ENCODE measurements at places on chromosomes 11 and 22. TPM values are rescaled to one million over a fixed set of nuclear protein-coding genes. Genes with fewer than 3 reads are reported as not detected.

DNA sequence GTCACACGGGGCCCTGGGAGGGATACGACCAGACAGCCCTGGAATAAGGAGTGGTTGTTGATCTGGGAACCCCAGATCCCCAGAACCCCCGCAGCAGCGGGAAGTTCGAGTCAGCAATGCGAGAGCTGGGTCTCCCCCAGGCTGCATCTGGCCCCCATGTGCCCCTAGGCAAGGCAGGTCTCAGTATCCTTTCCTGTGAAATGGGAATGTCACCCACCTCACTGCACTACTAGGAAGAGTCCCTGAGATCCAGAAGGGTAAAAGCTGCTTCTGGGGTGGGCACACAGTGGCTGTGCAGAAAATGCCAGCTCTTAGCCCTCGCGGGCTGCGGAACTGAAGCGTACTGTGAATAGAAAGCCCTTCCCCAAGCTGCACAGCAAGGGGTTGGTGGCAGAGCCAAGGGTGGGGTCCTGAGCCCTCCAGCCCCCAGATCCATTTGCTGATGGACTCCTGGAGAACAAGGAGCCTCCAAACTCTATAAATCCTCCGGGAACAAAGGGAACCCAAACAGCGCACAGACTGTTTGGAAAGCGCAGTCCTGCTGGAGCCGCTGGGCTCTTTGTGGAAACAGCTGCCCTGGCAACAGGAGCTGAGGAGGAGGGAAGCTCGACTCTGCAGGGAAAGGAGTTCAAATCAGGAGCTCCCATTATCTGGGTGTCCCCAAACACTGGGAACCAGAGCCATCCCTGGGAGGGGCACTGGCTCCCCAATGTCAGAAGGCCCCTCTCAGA is 68.2 kb upstream of the SHISAL1 start:
- H3K27ac ChIP-seq = no peak overlapping the region
- no peaks in the 10 kb centered on the region for H3K36me3 ChIP-seq
- no peak overlapping the region for H3K4me3 ChIP-seq

DNA sequence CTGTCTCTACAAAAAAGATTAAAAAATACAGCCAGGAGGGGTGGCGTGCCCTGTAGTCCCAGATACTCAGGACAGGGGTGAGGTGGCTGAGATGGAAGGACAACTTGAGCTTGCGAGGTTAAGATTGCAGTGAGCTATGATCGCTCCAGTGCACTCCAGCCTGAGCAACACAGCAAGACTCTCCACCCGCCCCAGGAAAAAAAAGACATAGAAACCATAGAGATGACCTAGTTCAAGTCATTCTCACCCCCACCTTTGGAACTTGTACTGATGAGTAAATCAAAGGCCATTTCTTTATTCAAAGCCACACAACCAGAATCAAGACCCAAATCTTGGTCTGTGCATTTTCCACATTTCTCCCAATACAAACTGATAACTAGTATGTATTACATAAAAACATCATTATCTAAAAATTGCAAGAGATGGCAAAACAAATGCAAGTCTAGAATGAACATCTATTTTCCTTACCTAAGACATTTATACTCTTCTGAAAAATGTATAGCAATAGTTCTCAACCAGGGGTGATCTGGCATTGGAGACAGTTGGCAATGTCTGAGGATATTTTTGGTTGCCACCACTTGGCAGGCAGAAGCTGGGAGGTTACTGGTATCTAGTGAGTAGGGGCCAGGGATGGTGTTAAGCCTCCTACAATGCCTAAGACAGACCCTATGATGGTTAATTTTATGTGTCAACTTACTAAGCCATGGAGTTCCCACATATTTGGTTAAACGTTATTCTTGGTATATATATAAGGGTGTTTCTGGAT is 34.6 kb downstream of the LGR4 start:
- DNase-seq = no peak
- no peak overlapping the region for H3K4me3 ChIP-seq
- no peaks in the 10 kb centered on the region for H3K27me3 ChIP-seq
- H3K27ac ChIP-seq = no peak overlapping the region
- H3K36me3 ChIP-seq = no peaks in the 10 kb centered on the region

DNA sequence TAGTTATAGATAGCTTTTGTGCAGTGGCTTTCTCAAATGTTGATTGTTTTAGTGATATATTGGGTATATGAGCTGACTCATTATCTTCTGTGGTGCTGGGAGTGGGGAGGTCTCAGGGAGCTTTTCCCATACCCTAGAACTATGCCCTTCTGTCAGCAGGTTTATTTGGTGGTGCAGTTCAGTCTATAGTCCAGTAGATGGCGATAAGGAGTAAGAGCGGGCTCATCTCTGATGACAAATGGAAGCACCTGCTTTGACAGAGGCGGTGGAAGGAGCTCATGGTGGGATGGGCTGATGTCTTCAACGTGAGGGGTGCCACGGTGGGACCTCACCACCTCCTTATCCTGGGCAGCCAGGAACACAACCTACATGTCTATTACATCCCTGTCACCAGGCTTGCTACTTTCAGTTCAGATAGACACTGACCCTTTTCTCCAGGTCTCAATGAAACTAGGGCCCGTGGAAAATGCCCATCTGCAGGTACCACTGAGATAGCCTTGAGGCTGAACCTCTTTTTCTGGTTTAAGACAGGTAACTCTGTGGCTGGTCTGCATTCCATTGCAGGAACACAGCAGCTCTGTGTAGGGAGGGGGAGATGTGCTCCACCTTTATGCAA is 13.0 kb upstream of the OR6A2 start:
- H3K27ac ChIP-seq = no peak overlapping the region
- peaks cover 3% of the 10 kb centered on the region for H3K27me3 ChIP-seq
- H3K4me3 ChIP-seq = no peak overlapping the region
- DNase-seq = no peak
- no peaks in the 10 kb centered on the region for H3K36me3 ChIP-seq

- H3K27me3 ChIP-seq = no peaks in the 10 kb centered on the region
- H3K4me1 ChIP-seq = no peaks in the 10 kb centered on the region
- DNase-seq = no peak
- H3K36me3 ChIP-seq = no peaks in the 10 kb centered on the region
- H3K4me3 ChIP-seq = no peak overlapping the region
Measured at GRCh38 chr11:40037005-40037404, 1422.4 kb downstream of the LRRC4C start.

- no peak for DNase-seq
- no peaks in the 10 kb centered on the region for H3K4me1 ChIP-seq
- no peaks in the 10 kb centered on the region for H3K27me3 ChIP-seq
- H3K36me3 ChIP-seq = no peaks in the 10 kb centered on the region
- H3K27ac ChIP-seq = peak overlapping the region; percentile 52
- H3K4me3 ChIP-seq = no peak overlapping the region
Measured at GRCh38 chr22:19816372-19817119, 38.1 kb downstream of the GNB1L start.

GRCh38 chr22:19991395-19991644 is 25.3 kb downstream of the ARVCF start:
- no peaks in the 10 kb centered on the region for H3K36me3 ChIP-seq
- no peak for DNase-seq
- no peak overlapping the region for H3K4me3 ChIP-seq
- H3K27ac ChIP-seq = no peak overlapping the region
- H3K4me1 ChIP-seq = peaks cover 23% of the 10 kb centered on the region
- no peaks in the 10 kb centered on the region for H3K27me3 ChIP-seq

The CDHR5 gene
- total RNA-seq = not detected

DNA sequence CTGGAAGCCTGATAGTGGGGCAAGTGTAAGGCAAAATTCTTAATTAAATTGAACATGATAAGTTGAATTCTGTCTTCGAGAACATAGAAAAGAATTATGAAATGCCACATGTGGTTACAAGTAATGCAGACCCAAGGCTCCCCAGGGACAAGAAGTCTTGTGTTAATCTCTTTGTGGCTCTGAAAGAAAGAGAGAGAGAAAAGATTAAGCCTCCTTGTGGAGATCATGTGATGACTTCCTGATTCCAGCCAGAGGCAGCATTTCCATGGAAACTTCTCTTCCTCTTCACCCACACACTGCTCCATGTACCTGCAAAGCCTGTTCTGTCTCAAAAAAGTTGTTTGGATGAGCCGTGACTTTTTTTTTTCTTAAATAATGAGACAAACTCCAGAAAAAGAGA is 1.9 kb upstream of the TYR start:
- no peak for DNase-seq
- H3K27me3 ChIP-seq = no peaks in the 10 kb centered on the region
- H3K4me3 ChIP-seq = no peak overlapping the region
- no peak overlapping the region for H3K27ac ChIP-seq

The ACRV1 gene
- not detected for total RNA-seq

DNA sequence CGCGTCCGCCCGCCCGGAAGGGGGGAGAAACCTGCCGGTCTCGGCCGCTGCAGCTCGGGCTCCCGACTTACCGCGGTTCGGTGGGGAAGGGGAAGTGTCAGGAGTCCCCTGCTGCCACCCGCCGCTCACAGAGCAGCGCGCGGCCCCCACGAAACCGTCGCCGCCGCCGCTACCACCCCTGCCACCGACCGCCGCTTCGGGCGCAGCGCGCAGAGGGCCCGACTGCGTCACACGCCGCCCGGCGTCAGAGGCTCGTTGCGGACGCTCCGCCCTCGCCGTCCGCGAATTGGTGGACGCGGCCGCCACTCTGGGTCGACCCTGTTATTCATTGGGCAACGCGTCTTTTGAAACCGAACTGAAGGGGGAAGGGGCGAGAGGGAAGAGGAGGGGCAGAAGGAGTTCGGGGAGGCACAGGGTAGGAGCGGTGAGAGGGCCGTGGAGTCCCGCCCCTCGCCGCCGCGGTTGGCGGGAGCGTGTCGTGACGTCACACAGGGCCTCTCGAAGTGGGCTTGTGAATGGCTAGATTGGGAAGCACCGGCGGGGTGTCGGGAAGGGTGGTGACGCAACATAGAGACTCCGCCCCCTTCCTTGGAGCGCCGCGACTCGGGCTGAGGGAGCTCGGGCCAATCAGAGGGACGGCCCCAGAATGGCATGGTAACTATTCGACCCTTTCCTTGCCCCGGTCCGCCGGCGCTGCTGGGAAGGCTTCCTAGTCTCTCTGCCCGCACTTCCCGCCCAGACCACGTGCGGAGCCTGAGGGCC is at the start of gene NUP98:
TSS of gene NUP98 (minus strand) at position 226 of the 762 bp plus-strand sequence. CDS start 15,437 bp downstream, outside the sequence.
- H3K36me3 ChIP-seq = peaks cover under 1% of the 10 kb centered on the region
- no peaks in the 10 kb centered on the region for H3K27me3 ChIP-seq
- DNase-seq = peak; percentile 100
- peak within 1 kb of the TSS; percentile 97 for H3K27ac ChIP-seq
- peaks cover 33% of the 10 kb centered on the region for H3K4me1 ChIP-seq
- peak within 1 kb of the TSS; percentile 97 for H3K4me3 ChIP-seq

The PRRG4 gene
- total RNA-seq = 0.51 TPM

DNA sequence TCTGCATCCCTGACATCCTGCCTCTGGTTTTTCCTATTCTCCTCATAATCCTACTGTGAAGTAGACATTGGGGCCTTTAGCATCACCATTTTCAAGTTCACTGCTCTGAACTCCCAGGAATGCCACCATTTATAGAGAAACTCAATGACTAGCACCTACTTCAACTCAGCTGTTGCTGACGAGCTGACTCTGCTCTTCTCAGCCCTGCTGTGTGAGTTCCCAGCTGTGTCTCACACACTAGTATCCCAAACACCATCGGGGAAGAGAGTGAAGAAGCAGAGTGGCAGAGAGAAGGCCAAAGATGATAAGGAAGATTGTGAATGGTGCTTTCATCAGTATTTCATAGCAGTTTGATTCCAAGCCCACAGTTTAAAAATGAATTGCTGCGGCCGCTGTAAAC is 71.9 kb downstream of the PLEKHA7 start:
- H3K27me3 ChIP-seq = no peaks in the 10 kb centered on the region
- no peak overlapping the region for H3K4me3 ChIP-seq
- H3K4me1 ChIP-seq = no peaks in the 10 kb centered on the region
- no peaks in the 10 kb centered on the region for H3K36me3 ChIP-seq
- no peak for DNase-seq

- no peak overlapping the region for H3K4me3 ChIP-seq
- no peaks in the 10 kb centered on the region for H3K4me1 ChIP-seq
- no peak overlapping the region for H3K27ac ChIP-seq
- no peaks in the 10 kb centered on the region for H3K27me3 ChIP-seq
- DNase-seq = no peak
Measured at GRCh38 chr11:28759311-28759710, 651.1 kb downstream of the METTL15 start.

- no peaks in the 10 kb centered on the region for H3K27me3 ChIP-seq
- H3K4me1 ChIP-seq = no peaks in the 10 kb centered on the region
- no peak for DNase-seq
- H3K36me3 ChIP-seq = no peaks in the 10 kb centered on the region
Measured at GRCh38 chr11:72378704-72379383, 55.5 kb downstream of the CLPB start.

DNA sequence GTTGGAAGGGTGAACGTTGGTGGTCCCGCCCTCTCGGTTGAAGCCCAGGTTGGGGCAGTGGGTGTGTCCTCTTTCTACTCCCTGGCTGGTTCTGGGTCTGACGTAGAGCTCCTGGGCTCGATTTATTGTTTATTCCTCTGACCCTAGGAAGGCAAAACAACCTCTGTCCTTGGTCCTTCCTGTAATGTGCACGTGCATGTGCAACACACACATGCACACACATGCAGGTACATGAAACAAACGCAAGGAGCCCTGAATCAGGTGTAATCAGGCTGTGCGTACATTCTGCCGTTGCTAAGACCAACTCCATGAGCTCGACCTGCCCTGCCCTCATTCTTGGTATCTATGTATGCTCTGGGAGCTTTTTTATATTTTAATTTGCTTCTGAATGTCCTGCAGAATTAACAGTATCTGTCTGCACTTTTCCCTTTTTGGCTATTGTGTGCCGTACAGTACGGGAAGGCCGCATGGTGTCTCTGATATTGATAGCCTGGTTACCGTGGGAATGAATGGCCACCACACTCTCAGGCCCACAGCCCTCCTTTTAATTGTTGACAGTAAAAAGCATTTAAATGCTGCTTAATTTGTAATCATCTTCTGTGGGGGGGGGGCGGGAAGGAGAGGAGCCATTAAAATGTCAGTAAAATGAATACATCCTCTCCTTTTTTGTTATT is 66.0 kb upstream of the NNMT start:
- no peak overlapping the region for H3K4me3 ChIP-seq
- H3K36me3 ChIP-seq = no peaks in the 10 kb centered on the region
- no peak overlapping the region for H3K27ac ChIP-seq
- no peak for DNase-seq
- no peaks in the 10 kb centered on the region for H3K27me3 ChIP-seq

All from CD8-positive, alpha-beta memory T cell (primary cell).